ENCODE measurements at places on chromosomes 7 and 10. TPM values are rescaled to one million over a fixed set of nuclear protein-coding genes. Genes with fewer than 3 reads are reported as not detected.

- no peak for DNase-seq
These were observed 765.0 kb downstream of the INHBA start for GRCh38 chr7:40937879-40938278.

Gene BMI1
- total RNA-seq = 48.5 TPM

- DNase-seq = no peak
These were observed 70.5 kb downstream of the SEMA3A start for GRCh38 chr7:84123965-84124547.

- no peak for DNase-seq
These were observed 9.3 kb upstream of the AKR1D1 start for GRCh38 chr7:138066954-138067394.

- DNase-seq = no peak
These were observed 447.3 kb downstream of the KCNMA1 start for GRCh38 chr10:77190291-77190690.

Gene C7orf33
- not detected for total RNA-seq

Gene AHCYL2
- total RNA-seq = 165 TPM

DNA sequence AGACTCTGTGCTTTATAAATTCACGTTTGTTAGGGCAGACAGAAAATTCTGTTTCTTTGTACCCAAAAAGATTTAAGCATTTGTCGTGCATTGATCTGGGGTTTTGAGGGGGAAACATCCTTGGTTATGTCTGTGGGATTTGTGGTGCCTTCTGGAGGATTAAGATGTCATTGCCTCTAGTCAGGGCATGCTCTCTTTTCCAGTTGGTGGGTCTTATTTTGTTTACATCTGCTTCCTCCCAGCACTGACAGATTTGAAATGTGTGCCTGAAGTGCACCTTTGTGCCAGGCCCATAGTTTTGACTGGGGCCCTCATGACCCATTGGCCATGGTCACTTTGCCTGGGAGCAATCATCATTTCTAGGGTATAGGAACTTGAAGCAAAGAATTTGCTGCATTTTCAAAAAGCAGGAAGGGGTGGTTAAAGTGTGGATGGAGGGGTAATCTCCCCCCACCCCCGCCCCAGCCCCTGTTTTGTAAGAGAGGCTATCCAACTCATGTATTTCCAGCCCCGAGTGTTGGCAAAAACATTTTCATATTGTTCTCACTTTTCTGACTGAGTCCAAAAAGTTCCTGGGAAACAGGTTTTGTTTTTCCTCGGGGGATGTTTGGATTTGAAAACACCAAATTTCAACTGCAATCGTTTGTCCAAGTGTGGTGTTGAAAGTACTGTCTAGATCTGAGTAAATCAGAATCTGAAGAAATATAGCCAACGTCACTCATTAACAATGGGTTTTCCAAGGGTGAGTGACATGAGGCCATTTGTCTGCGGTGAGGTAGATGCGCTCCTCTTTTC, 388.2 kb upstream of the GALNT17 start:
- no peak for DNase-seq
